Nephron progenitor cell (in vitro differentiated cells): ENCODE measurements at places on chromosomes 5 and 9.

DNA sequence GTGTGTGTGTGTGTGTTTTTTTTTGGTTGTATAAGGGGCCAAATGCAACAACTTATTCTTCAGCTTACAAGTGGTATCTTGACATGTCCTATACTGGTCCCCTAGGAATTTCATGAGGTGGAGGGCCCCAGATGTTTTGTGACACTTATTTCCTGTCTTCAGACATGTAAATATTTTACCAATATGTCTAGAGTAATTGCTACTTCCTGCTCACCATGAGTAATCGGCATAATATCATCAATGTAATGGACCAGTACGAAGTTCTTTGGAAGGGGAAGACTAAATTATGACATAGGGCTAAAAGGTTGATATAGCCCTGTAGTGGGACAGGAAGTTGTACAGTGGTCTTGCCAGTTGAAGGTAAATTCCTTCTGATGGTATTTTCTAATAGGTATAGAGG lies 3.7 kb upstream of the OTULIN start:
- no peak for DNase-seq

- DNase-seq: no peak
Measured at GRCh38 chr5:14286574-14287421, 143.7 kb downstream of the TRIO start.

- DNase-seq: peak; percentile 94
Measured at GRCh38 chr9:136439481-136440408, at the start of gene INPP5E. Gene INPP5E (minus strand): TSS chr9:136439845. CDS start chr9:136439419, 426 bp downstream.

DNA sequence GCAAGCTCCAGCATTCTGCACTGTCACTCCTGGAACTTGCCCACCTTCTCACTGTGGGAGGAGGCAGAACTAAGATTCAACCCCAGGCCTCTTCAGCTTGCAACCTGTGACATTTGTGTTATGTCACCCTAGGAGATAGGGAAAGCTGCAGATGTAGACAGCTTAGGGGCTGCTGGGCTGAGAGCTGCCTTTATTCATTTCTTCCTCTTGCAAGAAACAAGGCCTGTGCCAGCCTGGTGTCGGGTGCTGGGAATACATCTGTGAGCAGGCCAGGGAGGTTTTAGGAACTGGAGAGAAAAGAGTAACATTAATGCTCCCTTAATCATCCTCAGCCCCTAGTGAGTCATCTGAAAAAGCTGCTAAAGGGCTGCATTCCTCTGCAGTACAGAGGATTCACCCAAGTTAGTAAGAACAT lies 101.8 kb downstream of the FGF18 start:
- no peak for DNase-seq

DNA sequence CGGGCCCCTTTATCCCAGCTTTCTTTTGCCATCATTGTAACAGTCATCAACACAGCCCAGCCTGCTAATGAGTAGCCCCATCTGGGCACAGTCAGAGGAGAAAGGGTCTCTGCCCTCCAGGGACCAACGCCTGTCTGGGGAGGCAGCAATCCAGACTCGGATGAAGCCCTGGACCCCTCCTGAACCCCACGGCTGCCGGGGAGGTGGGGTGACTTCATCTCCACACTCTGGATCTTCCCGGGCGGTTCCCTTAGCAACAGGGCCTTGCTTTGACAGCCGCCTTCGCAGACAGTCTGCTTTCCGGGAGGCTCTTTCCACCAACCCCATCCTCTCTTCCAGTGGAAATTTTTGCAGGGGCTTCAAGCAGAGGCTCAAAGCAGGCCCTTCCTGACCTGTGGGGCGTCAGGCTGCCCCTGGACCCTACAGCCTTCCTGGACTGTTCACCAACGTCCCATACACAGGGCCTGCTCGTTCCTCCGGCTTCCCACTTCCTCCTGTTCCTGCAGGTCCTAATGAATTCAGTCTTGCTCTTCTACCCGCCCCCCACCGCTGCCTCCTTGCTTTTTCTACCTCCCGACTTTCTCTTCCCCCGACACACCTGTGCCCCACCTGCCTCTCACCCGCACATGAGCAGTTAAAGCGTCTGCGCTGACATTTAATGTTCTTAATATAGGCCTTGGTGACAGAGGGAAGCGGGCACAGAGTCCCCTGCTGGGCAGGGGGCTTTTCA lies 161.7 kb upstream of the MVB12B start:
- no peak for DNase-seq

GRCh38 chr5:81213070-81213469 lies 20.1 kb upstream of the CKMT2 start:
- DNase-seq: no peak

DNA sequence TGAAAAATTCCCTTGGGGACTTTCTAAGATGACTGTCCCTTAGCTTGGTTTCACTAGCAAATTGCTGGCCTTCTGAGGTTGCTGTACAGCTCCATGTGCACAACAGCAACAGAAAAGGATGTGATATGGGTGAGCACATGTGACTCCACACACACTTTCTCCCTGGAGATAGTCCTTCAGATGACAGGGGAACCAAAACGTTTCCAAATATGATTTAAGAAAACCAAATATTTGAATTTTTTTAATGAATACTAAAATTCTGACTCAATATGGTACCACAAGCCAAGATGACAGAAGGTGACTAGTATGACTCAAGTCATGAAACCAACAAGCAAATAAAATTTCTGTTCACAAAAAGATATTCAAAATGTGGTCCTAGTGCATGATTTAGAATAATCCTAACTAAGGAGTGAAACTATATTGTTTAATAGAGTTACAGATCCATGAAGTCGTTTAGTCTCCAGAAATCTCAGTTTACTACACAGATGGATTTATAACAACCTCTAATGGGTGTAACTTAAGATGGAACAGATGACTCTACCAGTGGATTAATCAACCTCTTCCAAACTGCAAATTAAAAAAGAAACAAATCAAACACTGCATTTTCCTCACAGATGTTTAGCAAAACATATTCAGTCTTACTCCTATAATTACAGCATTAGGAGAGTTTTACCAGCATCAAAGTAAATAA lies 144.8 kb upstream of the PIK3R1 start:
- DNase-seq: no peak

- no peak for DNase-seq
Measured at GRCh38 chr5:78763659-78764189, 115.2 kb upstream of the LHFPL2 start.

- no peak for DNase-seq
Measured at GRCh38 chr5:151288180-151288579, 15.4 kb downstream of the SLC36A3 start.

DNA sequence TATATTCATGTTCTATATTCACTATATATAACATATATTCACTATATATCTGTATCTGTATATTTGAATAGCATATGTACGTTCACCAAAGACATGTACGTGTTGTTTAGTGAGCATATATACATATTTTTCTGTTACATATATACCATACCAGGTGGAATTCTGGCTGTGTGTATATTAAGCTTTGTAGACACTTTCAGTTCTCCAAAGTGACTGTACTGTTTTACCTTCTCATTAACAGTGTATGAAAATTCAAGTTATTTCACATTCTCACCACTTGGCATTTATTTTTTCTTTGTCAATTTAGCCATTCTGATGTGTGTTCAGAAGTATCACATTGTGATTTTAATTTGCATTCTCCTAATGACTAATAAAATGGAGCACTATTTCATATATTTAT lies 52.2 kb downstream of the DROSHA start:
- no peak for DNase-seq

- DNase-seq: no peak
Measured at GRCh38 chr5:143205386-143205785, 198.1 kb downstream of the NR3C1 start.

DNA sequence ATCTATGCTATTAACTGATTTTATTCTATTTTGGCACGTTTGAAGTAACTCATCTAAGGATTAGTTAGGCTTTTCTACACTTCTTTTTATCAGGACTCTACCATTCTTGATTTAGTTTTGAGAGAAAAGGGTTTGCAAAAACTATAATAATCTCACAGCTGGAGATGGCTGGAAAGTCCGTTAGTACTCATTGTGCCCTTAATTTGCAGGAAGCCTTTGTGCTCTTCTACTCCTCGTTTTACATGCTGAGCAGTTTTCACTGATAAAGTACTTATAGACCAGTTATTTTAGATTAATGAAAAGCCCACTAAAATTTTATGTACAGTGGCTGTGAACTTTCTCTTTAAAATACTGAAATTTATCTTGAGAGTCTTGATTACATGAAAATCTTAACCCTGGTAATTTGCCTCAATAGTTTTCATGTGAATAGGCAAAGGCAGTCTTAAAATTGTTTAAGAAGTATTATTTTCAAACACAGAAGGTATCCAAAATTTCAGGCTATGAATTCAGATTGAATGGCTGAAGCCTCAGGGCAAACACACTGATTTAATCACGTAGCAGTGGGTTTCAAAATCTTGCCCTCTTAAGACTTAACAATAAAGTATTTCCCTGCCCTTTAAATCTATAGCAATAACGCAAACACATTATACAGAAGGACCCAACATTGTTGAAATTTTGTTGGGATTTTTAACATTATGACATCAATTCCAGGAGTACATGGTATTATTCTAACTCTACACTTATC lies 18.6 kb downstream of the MLLT3 start:
- no peak for DNase-seq

GRCh38 chr5:99058466-99058865 lies 129.7 kb upstream of the CHD1 start:
- no peak for DNase-seq

GRCh38 chr5:166582416-166582815 lies 1709.0 kb upstream of the WWC1 start:
- DNase-seq: no peak

DNA sequence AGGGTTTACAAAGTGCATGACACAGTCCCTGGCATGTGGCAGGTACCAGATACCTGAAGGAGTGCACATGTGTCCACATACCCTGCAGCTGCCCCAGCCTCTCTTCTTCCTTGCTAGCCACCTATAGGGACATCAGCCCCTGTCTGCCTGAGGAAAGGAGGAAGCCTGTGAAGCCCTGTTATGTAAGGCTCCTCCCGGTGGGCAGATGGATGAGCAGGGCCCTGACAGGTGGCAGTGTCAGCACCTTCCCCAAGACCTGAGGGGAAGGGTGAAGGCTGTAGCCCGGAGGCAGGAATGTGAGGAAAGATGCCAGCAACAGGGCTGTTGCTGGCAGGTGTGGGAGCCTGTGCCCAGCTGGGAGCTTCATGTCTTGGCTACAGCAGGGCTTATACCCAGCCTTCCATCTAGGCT lies 21.7 kb downstream of the TCF7 start:
- DNase-seq: peak; percentile 0

GRCh38 chr5:65394087-65394486 lies 87.6 kb downstream of the ADAMTS6 start:
- DNase-seq: no peak

GRCh38 chr5:36664766-36665165 lies 58.4 kb downstream of the SLC1A3 start:
- no peak for DNase-seq

DNA sequence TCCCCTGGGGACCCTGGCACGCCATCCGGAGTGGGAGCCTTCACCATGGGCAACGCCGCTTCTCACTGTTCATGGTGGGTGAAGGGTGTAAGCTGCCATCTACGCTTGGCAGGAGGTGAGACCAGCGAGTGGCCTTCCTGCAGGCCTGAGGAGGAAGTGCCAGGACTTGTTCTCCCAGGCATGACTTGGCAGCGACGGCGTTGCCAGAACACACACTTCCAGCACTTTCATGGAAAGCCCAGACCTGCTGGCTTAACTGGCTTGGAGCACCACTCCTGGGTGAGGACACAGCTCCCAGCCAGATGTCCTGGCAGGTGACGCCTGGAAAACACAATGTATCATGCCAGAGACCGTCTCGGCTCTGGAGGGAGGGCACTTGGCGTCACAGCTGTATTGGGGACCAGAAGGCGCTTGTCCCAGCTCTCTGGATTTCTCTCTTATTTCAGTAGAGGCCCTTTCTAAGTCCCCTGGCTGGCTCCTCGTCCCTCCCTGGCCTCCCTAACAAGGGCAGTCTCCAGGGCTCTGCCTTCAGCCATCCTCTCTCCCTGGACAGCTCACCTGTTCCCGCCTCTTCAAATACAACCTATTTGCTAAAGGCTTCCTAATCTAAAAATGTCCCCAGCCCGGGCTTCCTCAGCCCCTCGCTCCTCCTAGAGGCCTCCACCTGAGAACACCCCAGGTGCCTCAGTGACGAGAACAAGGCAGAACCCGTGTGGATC lies 188.3 kb downstream of the OLFM1 start:
- no peak for DNase-seq

DNA sequence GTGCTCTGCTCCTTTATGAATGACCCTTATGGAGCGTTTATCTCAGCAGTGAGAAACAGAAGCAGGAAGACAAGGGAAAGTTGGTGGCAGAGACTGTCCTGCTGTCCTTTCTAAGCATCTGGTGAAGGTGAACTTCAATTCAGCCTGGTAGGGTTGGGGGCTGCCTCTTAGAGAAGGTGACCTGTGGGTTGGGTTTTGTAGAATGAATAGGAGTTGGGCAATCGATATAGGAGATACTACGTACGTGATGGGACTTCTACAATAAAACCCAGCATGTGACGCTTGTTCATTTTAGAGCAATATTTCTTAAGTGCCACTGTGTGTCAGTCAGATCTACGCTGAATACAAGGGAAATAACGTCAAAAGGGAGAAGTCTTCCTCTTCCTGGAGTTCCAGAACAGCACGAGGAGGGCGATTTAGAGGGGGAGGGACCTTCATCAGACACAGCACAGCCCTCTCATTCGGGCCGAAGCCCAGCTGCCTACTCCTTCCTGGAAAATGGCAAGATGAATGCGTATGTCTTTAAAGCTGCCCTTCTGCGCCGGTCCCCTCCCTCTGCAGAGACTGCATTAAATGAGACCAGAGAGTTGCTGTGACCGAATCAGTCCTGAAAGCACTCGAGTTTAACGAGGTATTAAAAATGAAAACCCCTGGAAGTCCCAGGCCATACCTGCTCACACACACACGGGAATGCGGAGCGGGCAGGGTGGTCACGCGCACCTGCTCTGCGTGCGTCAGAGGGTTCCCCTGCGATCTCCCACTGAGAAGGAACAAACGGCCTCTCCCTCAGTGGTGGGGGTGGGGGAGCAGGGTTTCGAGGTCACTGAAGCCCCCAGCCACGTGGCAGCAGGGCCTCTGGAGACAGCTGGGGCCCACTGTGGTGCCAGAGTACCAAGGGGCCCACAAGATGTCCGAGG lies 85.3 kb upstream of the SARDH start:
- no peak for DNase-seq

- DNase-seq: no peak
Measured at GRCh38 chr5:151227918-151228447, 4.1 kb upstream of the CCDC69 start.

GRCh38 chr9:26682041-26682440 lies 210.6 kb downstream of the CAAP1 start:
- no peak for DNase-seq

- DNase-seq: peak; percentile 34
Measured at GRCh38 chr9:99368341-99369326, 146.6 kb downstream of the SEC61B start.

DNA sequence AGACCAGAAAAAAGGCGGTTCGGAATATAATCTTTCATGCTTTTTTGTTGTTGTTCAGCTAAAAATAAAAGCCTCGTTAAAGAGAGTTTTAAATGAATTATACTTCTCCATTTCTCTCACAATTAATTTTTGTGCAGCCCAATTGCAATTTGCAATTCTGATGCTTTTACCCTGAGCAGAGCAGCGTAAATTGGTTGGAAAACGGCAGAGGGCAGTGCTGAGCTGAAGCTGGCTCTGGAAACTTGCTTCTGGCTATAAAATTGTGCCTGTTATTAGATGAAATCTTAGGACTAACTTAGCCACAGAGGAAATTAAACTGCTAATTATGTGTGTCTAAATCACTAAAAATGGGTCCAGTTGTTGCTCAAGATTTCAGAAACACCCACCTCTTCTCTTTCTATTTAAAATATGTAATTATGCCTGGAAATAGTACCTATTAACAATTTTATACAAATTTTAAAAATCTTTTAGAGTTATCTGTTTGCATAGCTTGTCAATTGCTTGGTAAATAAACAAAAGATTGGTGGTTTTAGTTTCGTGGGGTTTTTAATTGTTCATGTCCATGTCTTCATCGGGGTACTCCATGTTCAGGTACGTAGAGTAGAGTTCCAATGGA lies 441.8 kb upstream of the TLE4 start:
- DNase-seq: peak; percentile 70
